Stomach (tissue), 19 donors: ENCODE measurements at places on chromosomes 2 and 18. TPM values are rescaled to one million over a fixed set of nuclear protein-coding genes. Genes with fewer than 3 reads are reported as not detected.

The SGPP2 gene
- 27.4 TPM for total RNA-seq

The CAVIN2 gene
- total RNA-seq: 7.0 TPM

The GKN1 gene
- 380 TPM for total RNA-seq

The XIRP2 gene
- total RNA-seq: 0.18 TPM

The SLC30A3 gene
- total RNA-seq: not detected

The GPC1 gene
- total RNA-seq: 17.5 TPM

The RBMS1 gene
- 4.3 TPM for total RNA-seq

The ANKRD36B gene
- 103 TPM for total RNA-seq

The CEBPZOS gene
- 9.6 TPM for total RNA-seq

The SP110 gene
- total RNA-seq: 4.6 TPM
